ENCODE measurements at places on chromosomes 7 and 10.

DNA sequence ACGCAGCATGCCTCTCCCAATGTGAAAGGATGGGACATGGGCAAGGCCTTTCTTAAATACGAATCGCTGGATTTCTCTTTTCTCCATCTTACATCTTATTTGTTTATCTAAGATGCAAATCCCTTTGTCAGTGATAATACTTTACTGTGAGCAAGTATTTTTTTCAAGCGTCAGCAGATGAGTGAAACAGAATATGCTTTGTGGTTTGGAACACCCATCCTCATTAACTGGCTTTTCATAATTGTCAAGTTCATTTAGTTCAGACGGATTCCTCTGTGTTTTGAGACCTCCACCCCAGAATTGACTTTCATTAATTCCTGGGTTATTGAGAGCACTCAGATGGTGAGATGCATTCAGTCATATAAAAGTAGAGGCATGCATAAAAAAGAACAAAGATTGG is 149.8 kb downstream of the NSUN6 start:
- DNase-seq = no peak

- DNase-seq = no peak
Observed at GRCh38 chr10:126147866-126148587, 240.2 kb downstream of the ADAM12 start.

GRCh38 chr10:17216901-17217395 is 11.1 kb upstream of the VIM start:
- DNase-seq = no peak

- no peak for DNase-seq
Observed at GRCh38 chr7:158491094-158491493, 96.5 kb downstream of the PTPRN2 start.

DNA sequence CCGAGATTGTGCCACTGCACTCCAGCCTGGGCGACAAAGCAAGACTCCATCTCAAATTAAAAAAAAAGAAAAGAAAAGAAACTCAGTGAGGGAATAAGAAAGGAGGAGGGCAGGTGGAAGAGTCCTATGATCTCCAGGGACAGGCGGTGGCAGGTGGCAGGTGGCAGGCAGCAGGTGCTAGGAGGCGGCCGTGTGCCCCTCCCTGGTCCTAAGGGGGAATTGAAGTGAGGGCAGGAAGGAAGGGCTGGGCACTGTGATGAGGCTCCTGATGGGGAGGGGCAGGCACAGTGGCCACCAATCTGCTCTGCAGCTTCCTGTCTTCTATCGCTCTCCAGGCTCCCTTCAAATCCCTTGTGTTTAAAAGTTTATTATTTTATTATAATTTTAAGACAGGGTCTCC is 41.2 kb upstream of the UBE3C start:
- no peak for DNase-seq

DNA sequence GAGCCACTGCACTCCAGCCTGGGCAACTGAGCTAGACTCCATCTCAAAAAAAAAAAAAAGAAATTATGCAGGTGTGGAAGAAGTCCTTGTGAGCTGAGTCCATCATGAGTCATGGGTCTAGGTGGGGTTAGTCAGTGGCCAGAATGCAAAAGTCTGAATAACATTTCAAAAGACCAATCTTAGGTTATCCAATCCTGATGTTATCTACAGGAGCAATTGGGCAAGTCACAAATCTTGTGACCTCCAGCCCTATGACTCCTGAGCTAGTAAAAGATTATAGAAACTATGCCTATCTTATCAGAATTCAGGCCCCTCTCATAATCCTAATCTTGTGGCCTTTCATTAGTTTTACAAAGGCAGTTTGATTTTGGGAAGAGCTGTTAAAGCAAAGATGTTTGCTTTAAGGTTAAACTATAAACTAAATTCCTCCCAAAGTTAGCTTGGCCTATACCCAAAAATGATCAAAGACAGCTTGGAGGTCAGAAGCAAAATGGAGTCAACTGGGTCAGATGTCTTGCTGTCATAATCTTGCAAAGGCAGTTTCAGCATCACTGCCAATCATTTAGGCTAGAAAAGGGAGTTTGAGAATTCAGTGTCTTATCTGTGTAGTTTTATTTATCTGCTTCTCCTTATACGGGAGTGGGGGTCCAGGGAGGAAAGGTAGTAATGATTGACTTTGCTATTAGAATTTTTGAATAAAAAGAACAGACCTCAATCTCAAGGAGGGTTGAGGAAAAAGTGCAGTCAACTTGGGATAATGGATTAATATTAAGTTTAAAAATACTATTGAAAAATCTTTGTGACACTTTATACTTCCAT is 71.2 kb upstream of the TRIM24 start:
- DNase-seq = no peak

GRCh38 chr10:101402711-101403110 is 48.7 kb downstream of the BTRC start:
- no peak for DNase-seq

DNA sequence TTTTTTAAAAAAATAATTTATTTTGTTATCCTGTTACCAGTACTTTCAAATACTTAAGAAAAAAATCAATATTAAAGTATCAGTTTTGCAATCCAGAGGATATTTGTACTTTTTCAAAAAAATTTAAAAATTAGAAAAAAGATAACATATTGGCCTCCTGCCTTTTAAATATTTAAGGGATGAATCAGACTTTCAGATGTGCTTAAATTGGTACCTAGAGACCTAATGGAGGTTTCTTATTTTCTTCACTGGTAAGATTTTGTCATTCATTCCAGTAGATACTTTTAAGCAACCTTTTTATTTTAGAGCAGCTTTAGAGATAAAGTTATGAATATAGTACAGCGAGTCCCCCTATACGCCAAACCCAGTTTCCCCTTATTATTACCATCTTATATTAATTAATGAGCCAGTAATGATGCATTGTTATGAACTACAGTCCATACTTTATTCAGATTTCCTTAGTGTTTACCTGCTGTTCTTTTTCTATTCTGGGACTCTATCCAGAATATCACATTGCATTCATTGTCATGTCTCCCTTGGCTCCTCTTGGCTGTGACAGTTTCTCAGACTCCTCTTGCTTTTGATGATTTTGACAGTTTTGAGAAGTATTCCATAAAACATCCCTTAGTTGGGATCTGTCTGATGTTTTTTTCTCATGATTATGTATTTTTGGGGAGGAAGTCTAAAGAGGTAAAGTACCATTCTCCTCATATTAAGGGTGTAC is 34.2 kb downstream of the BICC1 start:
- no peak for DNase-seq

All from coronary artery (tissue), 2 donors.